A172 (cell line): ENCODE measurements at places on chromosomes 2 and 18. TPM values are rescaled to one million over a fixed set of nuclear protein-coding genes. Genes with fewer than 3 reads are reported as not detected.

Gene CGREF1
- total RNA-seq, result 0.17 and 0.40 TPM in 2 replicates

Gene GPR155
- total RNA-seq, result 0.90 and 2.4 TPM in 2 replicates

Gene UNC50
- 79.9 and 87.2 TPM in 2 replicates for total RNA-seq

Gene NAT8
- total RNA-seq, result not detected in 2 replicates

Gene OTOS
- not detected in 2 replicates for total RNA-seq

Gene HNRNPLL
- total RNA-seq, result 49.2 and 55.8 TPM in 2 replicates

Gene OBSL1
- total RNA-seq, result 119 and 130 TPM in 2 replicates

Gene UGT1A8
- not detected in 2 replicates for total RNA-seq

Gene FAM136A
- total RNA-seq, result 90.6 and 97.3 TPM in 2 replicates

Gene RAB11FIP5
- total RNA-seq, result 52.2 and 58.8 TPM in 2 replicates

DNA sequence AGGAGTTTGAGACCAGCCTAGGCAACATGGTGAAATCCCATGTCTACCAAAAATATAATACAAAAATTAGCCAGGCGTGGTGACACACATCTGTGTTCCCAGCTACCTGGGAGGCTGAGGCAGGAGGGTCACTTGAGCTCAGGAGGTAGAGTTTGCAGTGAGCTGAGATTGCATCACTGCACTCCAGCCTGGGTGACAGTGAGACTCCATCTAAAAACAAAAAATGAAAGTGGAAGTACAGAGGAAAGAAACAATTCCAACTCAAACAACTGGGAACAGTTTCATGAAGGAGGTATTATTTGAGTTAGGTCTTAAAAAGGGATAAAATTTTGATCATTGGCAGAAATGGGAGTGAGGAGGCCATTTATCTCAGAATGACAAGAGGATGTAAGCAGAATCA is 6.3 kb upstream of the RAB1A start:
- no peak for DNase-seq

DNA sequence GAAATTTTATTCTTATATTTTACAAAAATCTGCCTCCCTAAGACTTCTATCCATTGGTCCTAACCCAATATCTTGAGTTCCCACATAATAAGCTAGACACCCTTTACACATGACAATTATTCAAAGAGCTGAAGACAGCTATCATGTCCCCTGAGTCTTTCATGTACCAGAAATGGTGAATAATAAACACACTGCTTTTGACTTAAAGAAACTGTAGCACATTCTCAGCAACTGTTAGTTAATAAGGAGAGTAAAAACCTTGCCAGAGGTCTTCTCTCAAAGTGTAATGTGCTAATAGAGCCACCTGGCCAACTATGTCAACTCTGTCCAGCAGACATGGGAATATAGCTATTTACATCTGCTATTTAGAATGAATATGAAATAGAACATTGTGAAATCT is 109.7 kb upstream of the ARL5A start:
- no peak for DNase-seq

GRCh38 chr2:98282109-98282508 is 64.1 kb upstream of the CNGA3 start:
- DNase-seq, result no peak

GRCh38 chr2:53235836-53236582 is 531.6 kb upstream of the CHAC2 start:
- DNase-seq, result peak; percentile 68

GRCh38 chr2:212428681-212429478 is 109.7 kb downstream of the ERBB4 start:
- DNase-seq, result no peak

GRCh38 chr2:43008388-43008787 is 216.0 kb upstream of the HAAO start:
- no peak for DNase-seq

DNA sequence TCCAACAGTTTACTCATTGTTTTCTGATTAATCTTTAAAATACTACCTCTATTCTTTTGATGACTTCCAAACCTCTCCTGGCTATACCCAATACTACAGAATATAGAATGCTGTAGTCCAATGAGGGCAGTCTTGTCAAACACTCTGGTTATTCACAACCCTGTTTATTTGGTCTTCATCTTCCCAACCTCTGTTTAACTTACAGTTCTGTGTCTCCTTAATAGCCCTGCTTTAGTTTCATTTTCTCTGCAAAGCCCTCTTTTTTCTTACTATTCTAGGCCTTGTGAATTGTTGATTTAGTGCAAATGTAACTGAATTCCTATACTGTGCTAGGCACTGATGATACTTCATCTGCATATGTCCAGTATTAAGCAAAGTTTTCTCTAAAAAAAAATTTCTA is 40.0 kb downstream of the ACVR2A start:
- DNase-seq, result no peak

DNA sequence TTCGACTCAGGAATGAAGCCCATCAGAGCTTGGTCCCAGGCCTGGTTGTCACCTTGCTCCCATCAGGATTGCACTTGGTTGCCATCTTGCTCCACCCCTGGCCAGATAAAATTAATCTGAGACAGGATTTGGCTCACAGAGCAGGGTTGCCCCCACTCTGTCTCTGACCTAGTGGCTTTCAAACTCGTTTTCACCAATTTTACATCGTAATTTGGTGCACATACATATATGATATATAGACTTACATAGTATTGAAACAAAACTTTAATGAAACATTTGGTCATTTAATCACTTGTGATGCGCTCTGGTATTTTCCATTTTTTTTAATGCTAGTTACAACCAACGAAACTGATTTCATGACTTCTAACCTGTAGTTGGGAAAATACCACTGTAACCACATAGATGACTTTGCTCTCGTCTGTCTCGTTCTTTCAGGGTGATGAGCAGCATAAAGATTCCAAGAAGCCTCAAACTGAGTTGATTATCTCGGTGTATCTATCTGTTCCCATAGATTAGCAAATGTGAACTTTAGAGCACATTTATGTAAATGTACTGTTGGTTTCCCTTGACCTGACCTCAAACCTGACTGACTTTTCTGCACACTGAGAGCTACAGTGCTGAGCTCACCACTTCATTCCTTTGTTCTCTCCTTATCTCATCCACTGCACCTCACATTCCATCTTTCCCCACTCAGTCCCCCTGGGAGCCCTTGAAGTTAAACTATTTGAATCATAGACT is 30.5 kb upstream of the PLB1 start:
- no peak for DNase-seq

- DNase-seq, result no peak
Measured at GRCh38 chr2:28381225-28382180, 11.2 kb upstream of the FOSL2 start.

DNA sequence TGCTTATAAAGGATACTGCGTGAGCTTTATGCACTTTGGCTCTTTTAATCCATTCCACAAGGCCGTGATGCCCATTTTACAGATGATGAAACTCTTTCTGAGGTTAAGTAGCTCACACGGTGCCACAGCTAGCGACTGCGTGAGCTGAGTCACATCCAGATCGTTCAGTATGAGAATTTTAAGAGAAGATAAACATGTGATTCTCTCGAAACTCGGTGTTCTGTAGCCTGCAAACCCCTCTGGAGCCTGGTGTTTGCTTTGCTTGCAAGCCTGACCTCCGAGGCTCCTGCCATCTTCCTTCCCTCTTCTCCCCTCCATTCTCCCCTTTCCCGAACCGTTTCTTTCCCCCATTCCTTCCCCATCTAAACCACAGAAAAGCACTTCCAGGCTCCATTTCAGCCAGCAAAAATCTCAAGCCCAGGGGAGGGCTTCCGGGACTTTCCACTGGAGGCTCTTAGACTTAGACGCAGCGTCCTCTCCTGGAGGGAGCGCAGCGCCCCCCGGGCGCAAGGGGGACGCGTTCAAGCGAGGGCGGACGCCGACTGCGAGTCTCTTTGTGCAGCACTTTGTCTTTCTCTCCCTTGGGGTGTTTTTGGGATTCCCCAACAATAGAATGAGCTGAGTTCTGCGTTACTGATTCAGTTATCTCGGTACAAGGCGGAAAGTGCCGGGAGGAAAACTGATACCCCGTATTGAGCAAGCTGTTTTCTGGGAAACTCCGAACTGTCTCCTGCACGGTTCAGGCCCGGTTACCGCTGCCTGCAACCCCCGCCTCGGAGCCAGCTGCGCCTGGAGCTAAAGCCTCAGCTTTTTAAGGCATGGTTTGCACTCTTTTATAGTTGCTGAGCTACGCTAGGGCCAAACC is 38.0 kb downstream of the CYP1B1 start:
- DNase-seq, result peak; percentile 11

DNA sequence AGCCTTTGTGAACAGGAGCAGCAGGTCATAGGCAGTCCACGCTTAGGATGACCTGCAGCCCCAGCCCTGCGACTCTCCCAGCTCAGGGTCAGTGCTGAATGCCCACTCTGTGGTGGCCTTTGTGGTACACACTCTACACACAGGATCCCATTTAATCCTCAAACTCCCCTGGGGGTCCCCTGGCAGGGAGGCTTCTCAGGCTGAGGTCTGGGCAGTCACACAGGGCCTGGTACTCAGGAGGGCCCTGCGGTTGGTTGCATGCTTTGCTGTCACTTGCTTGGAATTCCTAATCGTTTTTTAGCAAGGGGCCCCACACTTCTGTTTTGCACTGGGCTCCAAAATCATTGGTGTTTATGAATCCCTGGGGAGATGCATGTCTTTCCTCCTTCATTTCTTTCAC is 113.0 kb downstream of the EML6 start:
- no peak for DNase-seq

DNA sequence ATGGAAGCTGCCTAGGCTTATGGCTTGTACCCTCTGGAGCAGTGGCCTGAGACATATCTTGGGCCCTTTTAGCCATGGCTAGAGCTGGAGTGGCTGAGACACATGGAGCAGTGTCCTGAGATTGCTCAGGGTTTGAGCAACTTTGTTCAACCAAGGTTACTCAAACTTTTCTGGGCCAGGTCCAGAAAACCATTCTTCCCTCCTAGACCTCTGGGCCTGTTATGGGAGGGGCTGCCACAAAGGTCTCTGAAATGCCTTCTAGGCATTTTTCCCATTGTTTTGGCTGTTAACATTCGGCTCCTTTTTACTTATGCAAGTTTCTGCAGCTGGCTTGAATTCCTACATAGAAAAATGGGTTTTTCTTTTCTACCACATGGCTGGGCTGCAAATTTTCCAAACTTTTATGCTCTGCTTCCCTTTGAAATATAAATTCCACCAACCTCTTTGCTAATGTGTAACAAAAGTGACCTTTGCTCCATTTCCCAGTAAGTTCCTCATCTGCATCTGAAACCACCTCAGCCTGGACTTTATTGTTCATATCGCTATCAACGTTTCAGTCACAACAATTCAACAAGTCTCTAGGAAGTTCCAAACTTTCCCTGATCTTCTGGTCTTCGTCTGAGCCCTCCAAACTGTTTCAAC is 84.9 kb upstream of the MAP4K3 start:
- no peak for DNase-seq

DNA sequence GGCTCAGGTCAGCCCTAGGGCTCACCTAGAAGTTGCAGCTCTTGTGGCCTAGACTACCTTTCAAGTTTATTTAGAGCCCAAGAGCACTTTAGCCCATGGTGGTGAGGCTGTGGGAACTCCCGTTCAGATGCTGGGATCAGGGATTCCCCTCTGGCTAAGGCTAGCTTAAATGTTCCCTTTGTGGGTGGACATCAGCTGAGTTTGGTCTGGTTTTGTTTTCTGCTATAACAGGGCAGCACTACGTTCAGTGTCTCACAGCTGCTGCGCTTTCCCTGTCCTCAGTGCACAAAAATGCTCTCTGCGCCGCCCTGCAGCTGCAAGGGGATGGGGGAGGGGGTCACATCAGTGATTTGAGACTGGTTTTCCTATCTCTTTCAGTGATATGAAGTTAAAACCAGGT is 170.5 kb upstream of the KCNJ3 start:
- no peak for DNase-seq

DNA sequence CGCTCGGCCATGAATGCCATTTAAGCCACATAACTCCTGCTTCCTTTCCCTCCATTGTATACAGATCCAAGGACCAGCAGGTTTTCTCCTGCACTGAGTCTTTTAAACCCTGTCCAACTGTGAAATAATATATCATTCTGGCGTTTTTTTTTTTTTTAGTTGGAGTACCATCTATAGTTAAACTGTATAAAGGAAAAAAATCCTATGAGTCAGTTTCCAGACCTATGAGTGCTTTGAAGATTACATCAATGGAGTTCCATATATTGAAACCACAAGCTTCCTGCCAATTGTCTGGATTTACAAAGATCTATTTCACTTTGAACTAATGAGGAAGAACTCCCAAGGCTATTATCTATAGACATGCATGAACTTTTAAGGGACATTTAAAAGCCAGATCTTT is 2.4 kb upstream of the MALT1 start:
- DNase-seq, result peak; percentile 66
